Fibroblast of skin of back (primary cell): ENCODE measurements at places on chromosomes 12 and 14.

- DNase-seq, result no peak
Measured at GRCh38 chr14:44914849-44915248, 46.9 kb downstream of the KLHL28 start.

DNA sequence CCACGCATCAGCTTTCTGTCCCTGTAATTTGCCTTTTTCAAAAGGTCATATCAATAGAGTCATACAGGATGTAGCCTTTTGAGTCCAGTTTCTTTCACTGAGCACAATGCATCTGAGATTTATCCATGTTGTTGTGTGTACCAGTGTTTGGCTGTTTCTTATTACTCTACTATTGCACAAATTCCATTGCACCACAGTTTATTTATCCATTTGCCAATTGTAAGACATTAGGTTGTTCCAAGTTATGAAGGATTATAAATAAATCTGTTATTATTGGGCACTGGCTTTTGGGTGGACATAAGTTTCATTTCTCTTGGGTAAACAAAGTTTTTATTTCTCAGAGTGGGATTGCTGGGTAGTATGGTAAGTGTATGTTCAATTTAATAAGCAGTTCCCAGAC is 68.3 kb upstream of the TBPL2 start:
- DNase-seq, result no peak

GRCh38 chr12:117563706-117564105 is 202.3 kb upstream of the NOS1 start:
- no peak for DNase-seq

DNA sequence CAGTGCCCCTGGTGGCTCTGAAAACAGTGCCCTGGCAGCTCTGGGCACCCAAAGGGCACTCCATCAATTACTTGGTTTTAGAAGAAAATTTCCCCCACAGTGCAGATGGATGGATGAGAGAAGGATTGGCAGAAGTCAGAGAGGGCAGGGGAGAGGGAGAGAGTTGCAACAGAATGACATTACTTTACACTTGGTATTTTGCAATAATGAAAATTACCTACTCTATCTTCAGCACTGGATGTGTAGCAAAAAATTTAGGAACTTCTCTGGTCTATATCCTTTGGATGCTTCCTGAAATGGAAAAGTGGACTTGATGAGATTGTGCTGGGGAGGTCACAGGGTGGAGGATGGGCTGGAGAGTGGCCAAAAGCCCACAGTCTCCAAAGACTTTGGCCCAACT is 193.2 kb downstream of the CHST11 start:
- DNase-seq, result no peak

- no peak for DNase-seq
Measured at GRCh38 chr12:39935839-39936238, 170.0 kb downstream of the SLC2A13 start.

DNA sequence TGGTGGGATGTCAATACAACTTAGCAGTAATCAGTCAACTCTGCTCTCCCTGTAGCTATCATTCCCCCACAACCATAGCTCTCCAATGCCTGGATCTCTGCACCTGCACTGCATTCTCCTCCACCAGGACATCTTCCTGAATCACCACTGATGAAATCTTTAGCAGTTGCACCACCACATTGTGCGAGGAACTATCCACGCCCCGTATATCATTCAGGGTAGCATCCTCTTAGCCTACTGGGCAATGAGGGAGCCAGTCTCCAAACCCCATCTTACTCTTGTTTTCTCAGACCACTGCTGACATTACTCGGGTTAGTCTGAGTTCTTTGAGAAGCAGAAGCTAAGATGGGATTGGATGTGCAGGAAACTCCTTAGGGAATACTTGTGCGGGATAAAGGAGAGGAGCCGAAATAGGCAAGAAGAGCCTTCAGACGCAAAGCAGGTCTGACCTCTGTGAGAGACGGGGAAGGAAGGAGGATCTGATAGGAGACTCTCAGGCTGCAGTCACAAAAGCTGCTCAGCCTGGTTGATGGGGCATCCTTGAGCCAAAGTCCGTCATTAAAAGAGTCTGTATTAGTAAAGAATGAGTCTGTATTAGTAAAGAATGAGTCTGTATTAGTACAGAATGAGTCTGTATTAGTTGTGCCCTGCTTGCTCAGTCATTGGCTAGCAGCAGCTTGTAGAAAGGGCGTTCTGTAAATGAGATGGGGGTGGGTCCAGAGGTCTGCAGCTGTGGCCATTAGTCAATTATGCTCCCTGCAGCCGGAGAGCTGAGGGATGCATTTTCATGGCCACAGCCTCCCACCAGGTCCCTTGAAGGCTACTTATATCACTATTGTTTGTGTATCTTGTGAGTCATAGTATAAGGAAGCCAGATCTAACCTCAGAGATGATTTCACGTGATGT is 49.6 kb upstream of the RASSF3 start:
- peak; percentile 89 for DNase-seq

DNA sequence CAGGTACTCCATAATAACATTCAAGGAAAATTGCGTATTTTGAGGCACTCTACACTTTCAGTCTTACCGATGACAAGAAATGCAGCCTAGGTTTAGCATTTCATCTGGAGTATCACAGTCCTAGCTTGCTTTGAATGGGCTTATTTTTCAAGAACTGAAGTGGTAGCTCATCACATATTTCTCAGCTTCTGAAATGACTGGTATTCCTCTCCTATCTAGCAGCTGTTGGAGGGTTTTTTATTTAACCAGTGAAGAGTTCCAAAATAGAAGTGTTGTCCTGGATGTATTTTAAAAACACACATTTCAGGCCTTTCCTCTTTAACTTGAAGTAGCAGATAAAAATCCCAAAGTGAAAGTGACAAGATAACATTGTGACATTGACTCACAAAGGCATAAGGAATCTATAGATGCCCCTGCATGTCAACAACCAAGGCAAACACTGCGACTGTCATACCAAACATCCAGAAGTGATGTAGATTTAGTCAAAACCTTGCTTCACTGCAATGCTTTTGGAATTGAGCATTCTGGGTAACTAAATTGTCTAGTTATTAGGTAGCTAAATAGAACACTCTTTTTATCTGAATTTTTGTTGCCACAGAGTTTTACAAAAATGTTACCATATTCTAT is 182.2 kb upstream of the FBXO33 start:
- no peak for DNase-seq

DNA sequence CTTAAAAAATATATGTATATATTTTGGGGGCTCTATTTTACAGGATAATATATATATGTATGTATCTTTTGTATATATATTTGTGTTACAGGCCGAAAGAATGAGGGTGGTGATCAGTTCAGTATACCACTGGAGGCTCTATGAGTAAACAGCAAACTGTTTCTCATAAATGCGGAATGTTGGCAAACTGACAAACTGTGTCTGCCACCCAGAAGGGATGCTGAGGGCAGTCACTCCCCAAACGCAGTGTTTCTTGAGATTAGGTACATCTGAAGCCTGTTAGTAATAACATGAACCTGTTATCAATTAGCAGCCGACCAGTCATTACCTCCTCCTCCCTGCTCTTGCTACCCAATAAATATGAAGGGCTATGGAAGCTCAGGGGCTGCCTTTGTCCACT is 20.8 kb downstream of the TNFAIP2 start:
- DNase-seq, result peak; percentile 71

- DNase-seq, result no peak
Measured at GRCh38 chr12:48978291-48978740, at the start of gene WNT1. WNT1 (plus strand) TSS chr12:48978322; CDS start chr12:48978651, 329 bp downstream.

DNA sequence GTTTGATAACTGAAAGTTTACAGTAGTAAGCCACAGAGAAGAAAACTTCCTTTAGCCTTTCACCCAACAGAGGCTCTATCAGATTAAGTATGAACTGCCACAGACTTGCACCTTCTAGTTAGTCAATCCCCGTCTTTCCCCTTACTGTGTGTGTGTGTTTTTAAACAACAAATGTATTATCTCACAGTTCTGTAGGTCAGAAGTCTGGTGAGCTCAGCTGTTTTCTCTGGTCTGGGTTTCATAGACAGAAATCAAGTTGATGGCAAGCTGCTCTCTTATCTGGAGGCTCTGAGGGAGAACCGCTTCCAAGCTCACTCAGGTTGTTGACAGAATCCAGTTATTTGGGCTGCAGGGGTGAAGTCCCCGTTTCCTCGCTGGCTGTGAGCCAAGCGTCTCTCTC is 320.5 kb downstream of the PRKD1 start:
- no peak for DNase-seq

- DNase-seq, result no peak
Measured at GRCh38 chr12:12305568-12306300, 38.9 kb upstream of the LRP6 start.

DNA sequence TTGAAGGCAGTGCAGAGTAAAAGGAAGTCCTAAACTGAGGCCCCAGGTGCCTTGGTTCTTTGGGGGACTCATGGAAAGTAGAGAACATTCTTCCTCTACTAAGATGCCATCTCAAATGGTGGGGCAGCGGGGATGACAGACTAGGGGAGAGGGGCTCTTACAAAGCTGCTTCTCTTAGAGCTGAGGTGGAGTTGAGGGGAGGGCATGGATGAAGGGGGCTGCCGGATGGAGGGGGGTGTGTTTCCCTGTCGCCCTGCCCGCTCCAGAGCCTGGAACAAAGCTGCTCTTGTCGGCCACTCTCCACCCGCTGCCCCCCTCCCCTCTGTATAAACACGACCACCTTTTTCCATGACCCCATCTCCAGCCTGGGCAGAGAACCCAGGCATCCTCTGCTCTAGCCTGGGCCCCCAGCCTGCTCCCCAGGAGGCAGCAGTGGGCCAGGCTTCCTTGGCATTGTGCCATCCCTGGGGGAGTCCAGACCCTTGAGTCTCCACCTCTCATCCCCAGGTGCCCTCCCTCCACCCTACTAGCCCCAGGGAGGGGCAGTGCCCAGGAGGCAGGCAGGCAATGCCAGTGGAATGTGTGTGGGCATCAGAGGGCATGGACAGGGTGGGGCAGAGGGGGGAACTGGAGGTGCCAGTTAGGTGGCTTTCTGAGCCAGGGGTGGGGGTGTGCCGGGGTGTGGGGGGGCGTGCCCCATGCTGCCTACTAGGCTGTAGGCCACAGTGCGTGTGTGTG is 1.7 kb downstream of the RARG start:
- no peak for DNase-seq

GRCh38 chr12:114938487-114939210 is 254.7 kb upstream of the TBX3 start:
- no peak for DNase-seq

DNA sequence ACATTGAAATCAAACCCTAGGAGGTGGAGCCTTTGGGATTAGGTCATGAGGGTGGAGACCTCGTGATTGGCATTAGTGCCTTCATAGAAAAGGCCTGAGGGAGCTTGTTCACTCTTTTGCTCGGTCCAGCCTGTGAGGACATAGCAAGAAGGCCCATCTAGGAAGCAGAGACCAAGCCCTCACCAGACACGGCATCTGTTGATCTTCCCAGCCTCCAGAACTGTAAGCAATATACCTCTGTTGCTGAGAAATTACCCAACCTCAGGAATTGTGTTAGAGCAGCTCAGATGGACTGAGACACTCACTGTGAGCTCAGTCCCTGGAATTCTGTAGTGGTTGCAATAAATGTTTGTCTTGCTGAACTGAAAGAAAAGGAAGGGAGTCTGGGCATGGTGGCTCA is 116.2 kb upstream of the MAP1LC3B2 start:
- DNase-seq, result peak; percentile 43

GRCh38 chr12:80226576-80226975 is 127.2 kb downstream of the OTOGL start:
- DNase-seq, result peak; percentile 59

GRCh38 chr12:102735104-102735503 is 181.9 kb downstream of the PAH start:
- DNase-seq, result no peak

DNA sequence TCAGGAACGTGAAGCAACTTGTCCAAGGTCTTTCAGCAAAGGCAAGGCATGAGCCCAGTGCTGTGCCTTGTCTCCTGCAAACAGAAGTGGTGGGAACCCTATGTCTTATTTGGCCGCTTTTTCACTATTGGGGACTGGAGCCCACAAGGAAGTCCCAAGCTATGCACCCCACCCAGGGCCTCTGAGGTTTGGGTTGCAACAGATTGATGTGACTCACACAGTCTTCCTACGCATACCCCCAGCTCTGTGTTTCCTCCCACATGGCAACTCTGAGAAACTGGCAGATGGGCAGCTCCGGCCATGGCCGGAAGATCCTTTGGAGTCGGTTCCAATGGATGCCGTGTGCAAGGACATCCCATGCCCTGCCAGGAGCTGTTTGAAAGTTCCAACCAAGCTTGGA is 28.3 kb upstream of the CMKLR1 start:
- DNase-seq, result peak; percentile 46

- peak; percentile 16 for DNase-seq
Measured at GRCh38 chr12:88334271-88334670, 192.2 kb downstream of the TMTC3 start.

- no peak for DNase-seq
Measured at GRCh38 chr12:103881261-103881660, 40.2 kb upstream of the NT5DC3 start.

DNA sequence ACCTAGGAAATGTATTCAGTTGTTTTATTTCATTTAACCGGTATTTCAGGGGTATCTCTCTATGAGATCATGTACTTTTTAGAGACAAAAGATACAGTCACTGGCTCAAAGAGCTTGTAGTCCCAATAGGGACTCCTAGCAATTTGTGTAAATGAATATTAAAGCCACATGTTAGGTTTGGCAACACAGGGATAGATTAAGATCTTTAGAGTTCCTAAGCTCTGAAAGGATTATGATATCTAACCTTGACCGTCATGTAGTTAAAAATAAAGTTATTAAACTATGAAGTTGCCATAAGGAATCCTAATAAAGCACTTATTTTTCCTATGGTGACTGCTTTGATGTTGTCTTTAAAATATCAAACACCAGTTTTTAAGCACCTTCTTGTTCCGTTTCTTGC is 100.4 kb upstream of the FGD4 start:
- DNase-seq, result no peak

- DNase-seq, result peak; percentile 100
Measured at GRCh38 chr12:6336079-6336888, 5.6 kb downstream of the TNFRSF1A start.
